ENCODE measurements at places on chromosomes 4 and X.
A peak's percentile ranks its signal among the peaks of the same experiment; 100 is the strongest.

- no peak for DNase-seq
Measured at GRCh38 chr4:2340272-2341061, 78.0 kb downstream of the ZFYVE28 start.

GRCh38 chr4:86556791-86557415 is 37.2 kb upstream of the PTPN13 start:
- DNase-seq: peak; percentile 72

DNA sequence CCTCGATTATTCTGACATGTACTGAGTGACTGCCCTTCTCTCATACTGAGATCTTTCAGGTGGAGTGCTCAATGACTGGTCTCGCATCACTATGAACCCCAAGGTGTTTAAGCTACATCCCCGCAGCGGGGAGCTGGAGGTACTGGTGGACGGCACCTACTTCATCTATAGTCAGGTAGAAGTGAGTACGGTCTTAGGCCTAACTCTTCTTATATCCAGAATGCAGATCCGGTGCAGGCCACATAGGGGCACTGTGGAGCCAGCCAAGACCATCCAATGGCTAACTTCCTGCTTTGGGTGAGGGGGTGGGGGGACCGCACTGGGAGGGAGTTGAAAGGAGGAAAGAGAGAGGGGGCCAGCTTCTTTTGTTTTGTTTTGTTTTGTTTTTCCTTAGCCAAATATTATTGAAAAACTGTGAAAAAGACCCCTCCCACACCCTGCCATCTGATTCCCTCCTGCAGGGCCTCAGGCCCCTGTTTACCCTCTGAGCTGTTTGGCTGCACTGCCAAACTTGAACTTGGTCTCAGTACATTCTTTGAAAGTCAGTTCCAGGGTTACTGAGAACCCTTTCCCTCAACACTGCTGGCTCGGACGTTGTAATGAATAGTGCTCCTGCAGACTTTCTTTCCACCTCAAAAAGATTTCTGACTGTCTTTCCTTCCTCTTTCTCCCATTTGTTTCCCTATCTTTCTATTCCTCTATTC is 16.2 kb downstream of the AWAT2 start:
- peak; percentile 28 for DNase-seq

- DNase-seq: no peak
Measured at GRCh38 chr4:88731381-88731780, 33.8 kb upstream of the NAP1L5 start.

DNA sequence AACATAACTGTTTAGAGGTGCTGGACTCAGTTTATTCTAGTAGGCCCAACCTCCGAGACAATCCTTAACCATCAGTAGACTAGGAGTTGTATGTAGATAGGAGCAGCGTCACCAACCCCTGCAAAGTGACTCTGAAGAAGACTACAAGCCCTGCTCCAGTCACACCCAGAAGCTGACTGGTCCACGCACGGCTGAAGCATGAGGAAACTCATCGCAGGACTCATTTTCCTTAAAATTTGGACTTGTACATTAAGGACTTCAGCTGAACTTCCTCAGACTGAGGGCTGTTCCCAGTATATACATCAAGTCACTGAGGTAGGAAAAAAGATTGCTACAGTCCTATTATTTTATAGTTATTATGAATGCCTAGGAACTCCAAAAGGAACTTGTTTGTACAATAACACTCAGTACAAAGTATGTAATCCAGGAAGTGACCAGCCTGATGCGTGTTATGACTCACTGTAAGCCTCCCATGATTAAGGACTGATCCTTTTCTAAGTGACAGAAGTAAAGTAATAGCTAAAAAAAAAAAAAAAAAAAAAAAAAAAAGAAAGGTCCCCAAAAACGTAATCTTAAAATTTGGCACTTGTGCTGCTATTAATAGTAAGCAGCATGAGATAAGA is 41.6 kb upstream of the UGT2B7 start:
- peak; percentile 10 for DNase-seq

GRCh38 chr4:162891788-162892707 is 274.6 kb downstream of the NAF1 start:
- DNase-seq: no peak

DNA sequence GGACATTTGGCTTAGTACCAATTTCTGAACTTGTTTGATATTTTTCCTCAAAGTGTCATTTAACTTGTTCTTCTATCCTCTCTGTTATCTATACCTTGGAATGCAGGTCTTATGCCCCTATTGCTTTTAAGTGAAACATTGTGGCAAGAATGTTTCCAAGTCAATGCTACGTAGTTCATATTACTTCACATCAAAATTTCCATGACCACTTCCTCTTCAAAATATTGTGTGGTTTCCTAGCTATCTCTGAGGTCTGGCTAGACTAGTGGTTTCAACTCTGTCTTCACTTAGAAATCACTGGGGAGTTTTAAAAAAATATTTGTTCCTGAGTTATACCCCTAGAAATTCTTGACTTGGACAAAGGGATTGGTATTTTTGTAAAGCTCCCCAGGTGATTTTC is 20.2 kb upstream of the RASGEF1B start:
- DNase-seq: peak; percentile 74

GRCh38 chrX:9807355-9808182 is 21.3 kb downstream of the SHROOM2 start:
- DNase-seq: no peak

- no peak for DNase-seq
Measured at GRCh38 chr4:186902361-186902760, 178.7 kb upstream of the FAT1 start.

- no peak for DNase-seq
Measured at GRCh38 chrX:153778181-153778580, 2.7 kb upstream of the SRPK3 start.

GRCh38 chr4:173319696-173320095 is 14.5 kb downstream of the HMGB2 start:
- DNase-seq: peak; percentile 77

DNA sequence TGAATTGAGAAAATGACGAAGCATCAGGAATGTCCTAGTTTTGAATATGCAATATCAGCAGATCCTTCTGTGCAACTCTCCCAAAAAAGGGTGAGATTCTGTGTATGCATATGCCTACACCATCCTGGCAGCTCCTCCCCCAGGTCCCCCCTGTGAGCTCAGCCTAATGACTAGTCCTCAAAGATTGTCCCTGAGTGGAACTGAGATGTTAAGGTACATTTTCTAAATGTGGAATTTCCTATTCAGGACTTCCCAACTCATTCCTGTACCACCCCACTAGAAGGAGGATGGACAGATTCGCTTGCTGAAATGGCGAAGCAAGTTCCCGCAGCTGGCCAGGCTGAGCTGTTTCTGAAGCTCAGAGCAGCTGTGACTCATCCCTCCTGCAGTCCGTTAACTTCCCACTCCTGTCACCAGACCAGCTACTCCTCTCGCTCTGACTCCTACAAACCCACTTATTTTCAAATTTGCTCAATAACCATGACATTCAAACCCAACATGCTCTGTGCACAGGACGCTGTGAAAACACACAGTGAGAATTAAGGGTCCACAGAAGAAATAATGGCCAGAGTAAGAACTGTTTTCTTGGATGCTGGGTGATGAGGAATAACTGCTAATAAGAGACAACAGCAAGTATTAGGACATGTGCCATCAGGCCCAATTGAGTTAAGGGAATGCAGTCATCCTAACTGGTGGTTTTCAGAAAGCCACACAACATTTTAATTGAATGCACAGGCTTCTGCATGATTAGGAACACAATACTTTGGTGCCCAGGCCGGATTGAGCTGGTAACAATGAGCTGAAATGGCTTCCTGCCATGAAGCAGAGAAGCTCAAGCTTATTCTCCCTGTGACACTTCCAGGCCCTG is 40.0 kb upstream of the IRF2 start:
- peak; percentile 87 for DNase-seq

GRCh38 chrX:25810202-25810601 is 327.9 kb upstream of the MAGEB18 start:
- DNase-seq: no peak

DNA sequence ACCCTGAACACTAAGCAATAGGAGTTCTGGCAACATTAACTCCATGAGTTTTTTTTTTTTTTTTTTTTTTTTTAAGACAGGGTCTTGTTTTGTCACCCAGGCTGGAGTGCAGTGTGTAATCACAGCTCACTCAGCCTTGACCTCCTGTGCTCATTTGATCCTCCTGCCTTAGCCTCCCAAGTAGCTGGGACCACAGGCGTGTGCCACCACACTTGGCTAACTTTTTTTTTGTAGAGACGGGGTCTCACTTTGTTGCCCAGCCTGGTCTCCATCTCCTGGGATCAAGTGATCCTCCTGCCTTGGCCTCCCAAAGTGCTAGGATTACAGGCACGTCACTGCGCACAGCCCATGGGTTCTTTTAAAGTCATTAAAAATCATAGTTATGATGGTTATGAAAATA is 5.1 kb downstream of the RHOH start:
- no peak for DNase-seq

- DNase-seq: no peak
Measured at GRCh38 chrX:148632444-148632843, 132.0 kb downstream of the AFF2 start.

GRCh38 chr4:61740886-61741285 is 540.8 kb downstream of the ADGRL3 start:
- no peak for DNase-seq

DNA sequence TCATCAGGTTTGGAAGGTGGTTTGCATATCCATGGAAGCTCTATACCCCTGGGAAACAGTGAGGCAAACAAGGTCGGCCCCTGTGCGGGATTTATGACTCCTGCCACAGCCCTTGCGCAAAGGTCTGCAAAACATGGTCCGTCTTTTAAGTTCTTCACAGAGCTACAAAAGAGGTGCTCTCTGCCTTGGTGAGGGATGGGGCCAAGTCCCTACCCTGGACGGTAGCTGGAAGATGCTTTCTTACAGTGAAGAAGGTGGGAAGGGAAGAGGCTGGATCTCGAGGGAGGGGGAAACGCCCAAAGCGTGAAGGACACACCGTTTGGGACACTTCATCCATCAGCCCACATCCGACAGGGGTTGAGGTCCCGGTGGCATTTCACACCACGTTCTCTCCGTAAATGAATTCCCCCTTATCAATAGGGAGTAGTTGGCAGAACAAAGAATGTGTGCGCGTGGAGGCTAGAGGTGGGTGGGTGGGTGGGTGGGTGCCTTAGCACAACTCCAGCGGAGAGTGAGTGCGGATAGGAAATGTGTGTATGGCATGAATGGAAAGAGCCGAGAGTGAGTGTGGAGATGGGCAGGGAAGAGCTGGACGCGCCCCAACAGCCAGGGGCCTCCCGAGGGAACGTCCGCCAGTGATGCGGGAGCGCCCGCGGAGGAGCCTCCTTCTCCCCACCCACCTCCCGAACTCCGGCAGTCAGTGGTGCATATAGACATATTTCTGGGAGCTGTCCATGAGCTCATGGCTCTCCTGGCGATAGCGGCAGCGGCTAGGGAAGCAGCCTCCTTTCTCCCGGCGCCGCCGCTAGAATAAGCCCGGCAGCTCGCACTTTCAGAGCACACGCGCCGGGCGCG is 68.3 kb downstream of the LARP7 start:
- DNase-seq: peak; percentile 38

DNA sequence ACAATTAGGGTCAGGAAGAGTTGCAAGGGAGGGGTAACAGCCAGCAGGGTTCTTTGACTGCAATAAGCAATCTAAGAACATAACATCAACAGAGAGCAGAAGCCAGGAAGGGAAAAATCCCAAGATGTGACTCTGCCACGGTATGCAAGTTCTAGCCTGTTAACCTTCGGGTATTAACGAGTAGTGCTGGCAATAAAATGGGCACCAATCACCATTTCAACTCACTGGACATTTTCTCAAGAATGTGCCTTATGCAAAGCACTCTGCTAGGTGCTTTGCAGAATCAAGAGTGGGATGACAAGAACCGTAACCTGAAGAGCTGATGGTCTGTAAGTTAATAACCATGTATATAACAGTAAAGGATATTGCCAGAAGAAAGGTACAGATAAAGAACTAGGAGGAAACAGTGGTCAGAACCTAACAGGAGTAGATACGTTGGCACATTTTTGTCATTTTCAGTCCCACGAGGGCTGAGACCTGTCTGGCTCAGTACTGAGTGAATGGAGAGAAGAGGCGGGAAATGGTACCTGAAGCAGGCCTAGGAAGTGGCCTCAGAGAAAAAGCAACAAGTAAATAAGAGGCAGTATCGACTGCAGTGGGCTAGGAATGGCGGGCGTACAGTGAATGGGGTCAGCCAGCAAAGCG is 2.7 kb downstream of the ELOVL6 start:
- no peak for DNase-seq
